Right atrium auricular region (tissue), 2 donors: ENCODE measurements at places on chromosomes 6 and 20. TPM values are rescaled to one million over a fixed set of nuclear protein-coding genes. Genes with fewer than 3 reads are reported as not detected.

GRCh38 chr20:24402188-24402587, 67.2 kb upstream of the SYNDIG1 start:
- no peak overlapping the region for H3K4me3 ChIP-seq
- H3K4me1 ChIP-seq: no peaks in the 10 kb centered on the region
- H3K27ac ChIP-seq: no peak overlapping the region
- H3K36me3 ChIP-seq: no peaks in the 10 kb centered on the region
- no peaks in the 10 kb centered on the region for H3K27me3 ChIP-seq

GRCh38 chr20:38751360-38751976, 3.2 kb downstream of the ACTR5 start:
- H3K4me1 ChIP-seq: no peaks in the 10 kb centered on the region
- H3K27me3 ChIP-seq: no peaks in the 10 kb centered on the region
- peaks cover 24% of the 10 kb centered on the region for H3K36me3 ChIP-seq
- no peak for DNase-seq
- H3K4me3 ChIP-seq: no peak overlapping the region
- H3K27ac ChIP-seq: no peak overlapping the region

DNA sequence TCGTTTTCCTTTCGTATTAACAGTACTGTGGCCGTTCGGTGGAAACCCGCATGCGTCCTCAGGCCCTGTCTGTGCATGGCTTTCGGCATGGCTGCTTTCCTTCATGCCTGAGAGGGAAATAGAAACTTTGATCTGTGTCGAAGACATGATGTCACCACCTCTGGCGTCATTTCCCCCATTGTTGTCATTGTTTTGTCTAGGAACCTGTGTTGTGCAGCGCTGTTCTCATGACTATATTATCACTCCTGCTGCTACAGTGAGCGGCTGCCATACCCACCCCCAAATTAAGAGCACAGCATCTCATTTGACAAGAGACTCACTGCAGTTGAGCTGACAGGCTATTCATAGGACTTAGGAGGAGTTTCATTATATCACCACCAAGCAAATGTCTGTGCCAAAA, 172.3 kb downstream of the TMEM242 start:
- H3K27me3 ChIP-seq: no peaks in the 10 kb centered on the region
- no peak for DNase-seq
- H3K36me3 ChIP-seq: no peaks in the 10 kb centered on the region
- no peak overlapping the region for H3K4me3 ChIP-seq
- no peak overlapping the region for H3K27ac ChIP-seq

DNA sequence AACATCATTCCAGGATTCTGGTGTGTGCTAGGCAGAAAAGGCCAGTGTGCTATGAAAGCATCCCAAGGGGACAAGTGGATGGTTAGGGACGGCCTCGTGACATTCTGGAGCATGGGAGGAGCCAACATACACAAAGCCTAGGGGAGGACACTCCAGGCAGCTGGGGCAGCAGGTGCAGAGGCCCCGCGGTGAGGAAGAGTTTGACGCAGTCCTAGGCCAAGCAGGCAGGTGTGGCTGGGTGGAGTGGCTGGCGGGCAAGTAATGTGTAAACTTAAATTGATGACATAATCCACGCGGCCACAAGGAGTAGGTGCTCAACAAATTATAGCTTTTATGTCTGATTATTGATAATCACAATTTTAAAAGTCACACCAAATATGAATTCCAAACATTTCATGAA, 93.6 kb downstream of the TMEM242 start:
- DNase-seq: peak; percentile 48
- H3K27ac ChIP-seq: no peak overlapping the region
- H3K4me3 ChIP-seq: no peak overlapping the region
- no peaks in the 10 kb centered on the region for H3K27me3 ChIP-seq
- H3K4me1 ChIP-seq: peaks cover 29% of the 10 kb centered on the region

Gene HLA-A
- 272 TPM for total RNA-seq

Gene HLA-DRB1
- 24.0 TPM for total RNA-seq

Gene CLDN20
- total RNA-seq: not detected

Gene GRIK2
- total RNA-seq: 7.7 TPM

Gene C20orf204
- 0.07 TPM for total RNA-seq

Gene CRISP2
- not detected for total RNA-seq
